ENCODE measurements at places on chromosomes 5 and 9.

DNA sequence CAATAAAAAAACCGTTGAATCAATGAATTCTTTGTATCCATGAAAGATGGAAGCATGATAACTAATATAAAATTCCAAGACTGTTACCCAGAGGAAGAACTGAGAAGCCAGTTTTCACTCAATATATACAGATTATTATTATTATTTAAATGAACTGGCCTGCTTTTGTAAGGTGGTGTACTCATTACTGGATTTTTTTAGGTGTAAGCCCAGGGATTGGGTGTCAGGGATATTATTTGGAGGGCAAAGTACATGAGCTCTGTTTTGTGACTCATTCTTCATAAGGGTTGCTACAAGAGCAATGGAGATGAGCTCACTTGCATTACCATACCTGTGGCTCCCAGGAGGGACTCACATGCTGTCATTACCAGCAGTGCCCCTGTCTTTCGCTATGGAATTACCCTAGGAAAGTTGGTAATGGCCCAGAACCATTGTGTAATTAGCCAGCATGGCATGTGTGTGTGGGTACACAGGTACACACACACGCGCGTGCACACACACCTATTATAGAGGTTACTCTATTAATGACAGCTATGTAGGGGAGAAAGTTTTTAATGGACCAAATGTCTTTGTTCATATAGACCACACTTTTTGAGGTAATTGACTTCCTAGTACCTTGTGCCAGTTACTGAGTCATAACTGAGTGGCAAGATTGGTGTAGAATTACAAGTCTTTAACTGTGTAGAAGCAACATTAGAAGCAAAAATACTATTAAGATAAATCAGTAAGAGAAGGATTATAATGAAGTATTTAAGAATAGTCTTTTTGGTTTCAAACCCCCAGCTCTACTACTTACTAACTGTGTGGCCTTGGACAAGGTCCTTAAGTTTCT, 143.4 kb downstream of the GDNF start:
- no peak for DNase-seq

DNA sequence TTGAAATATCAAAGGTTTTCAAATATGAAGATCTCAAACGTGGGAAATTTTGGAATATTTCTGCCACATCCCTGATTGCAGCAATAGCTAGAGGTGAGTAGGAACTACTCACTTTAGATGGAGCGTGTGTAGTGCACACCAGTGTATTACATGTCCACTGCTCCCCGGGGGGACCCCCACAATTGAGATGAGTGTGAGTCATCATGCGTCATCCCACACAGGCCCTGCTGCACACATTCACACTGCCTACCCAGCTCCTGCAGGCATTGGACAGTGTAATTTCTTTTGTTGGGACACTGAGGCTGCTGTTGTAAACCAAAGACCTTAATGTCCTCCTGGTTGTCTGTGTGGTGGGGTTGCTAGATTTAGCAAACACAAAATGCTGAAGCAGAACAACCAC, 280.0 kb downstream of the GAS1 start:
- no peak for DNase-seq

DNA sequence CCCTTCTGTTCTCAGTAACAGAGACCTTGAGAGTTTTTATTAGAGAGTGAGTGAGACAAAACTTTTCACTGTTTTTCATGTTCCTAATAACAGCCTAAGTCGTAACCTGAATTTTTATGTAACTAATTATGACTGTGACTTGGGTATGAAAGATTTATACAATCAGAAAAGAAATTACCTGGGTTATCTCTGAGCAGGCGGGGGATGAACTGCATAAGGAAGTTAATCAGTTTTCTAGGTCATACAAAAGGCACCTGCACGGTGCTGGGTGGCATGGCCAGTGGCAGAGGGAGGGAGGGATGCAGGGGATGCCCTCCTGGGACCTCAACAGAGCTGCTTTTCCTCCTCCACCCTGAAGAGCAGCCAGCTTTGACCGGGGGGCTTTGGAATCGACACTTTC, 219.8 kb downstream of the HSPA4 start:
- no peak for DNase-seq

DNA sequence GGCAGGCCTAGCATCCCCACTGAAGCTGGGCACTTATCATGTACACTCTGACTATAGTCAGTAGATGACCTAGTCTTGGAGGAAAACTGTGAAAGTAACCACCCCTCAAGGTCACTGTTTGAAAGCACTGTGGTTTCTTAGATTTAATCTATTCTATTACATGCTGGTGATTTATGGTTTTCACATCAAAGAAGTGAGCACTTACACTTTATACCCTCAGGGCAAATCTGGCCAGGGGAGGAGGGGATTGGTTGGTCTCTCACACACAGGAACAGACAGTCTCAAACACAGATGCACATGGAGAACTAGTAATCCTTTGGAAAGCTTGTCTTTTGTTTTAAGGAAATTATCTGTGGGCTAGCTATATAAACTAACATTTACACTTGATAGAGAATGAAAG, 17.9 kb upstream of the SPIN1 start:
- DNase-seq, result no peak

DNA sequence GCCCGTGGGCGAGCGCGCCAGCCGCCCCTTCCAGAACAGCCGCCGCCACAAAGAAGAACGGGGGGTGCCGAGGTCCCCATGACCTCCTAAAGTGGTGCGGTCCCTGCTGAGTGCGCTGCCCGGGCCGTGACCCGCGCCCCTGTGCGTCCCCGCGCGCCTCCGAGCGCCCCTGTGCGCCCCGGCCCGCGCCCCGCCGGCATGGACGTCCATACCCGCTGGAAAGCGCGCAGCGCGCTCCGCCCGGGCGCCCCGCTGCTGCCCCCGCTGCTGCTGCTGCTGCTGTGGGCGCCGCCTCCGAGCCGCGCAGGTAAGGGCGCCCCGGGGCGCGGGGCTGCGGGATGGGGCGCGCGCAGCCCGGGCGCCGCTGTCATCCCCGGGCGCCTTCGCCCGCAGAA, 384 bp downstream of the COL5A1 start:
- no peak for DNase-seq

- no peak for DNase-seq
These were observed 85.5 kb upstream of the CTSL start for GRCh38 chr9:87640385-87640795.

GRCh38 chr5:40717281-40717680, 37.6 kb downstream of the PTGER4 start:
- no peak for DNase-seq

All from stimulated activated CD4-positive, alpha-beta T cell treated with anti-CD3 and anti-CD28 coated beads, Interleukin-15, amount 100 ng/mL, for 1 hour (primary cell).